ENCODE measurements at places on chromosomes 11 and 22. TPM values are rescaled to one million over a fixed set of nuclear protein-coding genes. Genes with fewer than 3 reads are reported as not detected.
A peak's percentile ranks its signal among the peaks of the same experiment; 100 is the strongest.

The TSGA10IP gene
- not detected for total RNA-seq

The OR52E8 gene
- total RNA-seq, result not detected

The FOSL1 gene
- total RNA-seq, result 11.9 TPM

DNA sequence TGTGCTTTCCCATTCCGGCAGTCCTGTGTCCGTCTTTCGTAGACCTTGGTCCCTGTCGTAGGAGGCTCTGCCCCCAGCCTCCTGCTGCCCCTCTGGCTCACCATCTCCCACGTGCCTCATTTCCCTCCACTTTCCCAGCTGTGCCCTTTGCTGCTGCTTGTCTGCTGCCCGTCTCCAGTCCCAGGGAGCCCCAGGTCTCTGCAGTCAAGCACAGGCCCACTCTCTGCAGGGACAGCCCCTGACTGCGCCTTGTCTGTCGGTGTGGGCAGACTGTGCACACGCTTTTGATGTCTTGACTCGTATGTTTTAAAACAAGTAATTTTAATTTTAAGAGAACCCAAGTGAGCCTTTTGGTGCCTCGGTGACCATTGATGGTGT lies 12.4 kb downstream of the DGCR8 start:
- H3K27me3 ChIP-seq, result no peaks in the 10 kb centered on the region
- H3K4me3 ChIP-seq, result no peak overlapping the region
- H3K27ac ChIP-seq, result no peak overlapping the region
- no peak for DNase-seq

GRCh38 chr22:37032535-37033460 lies 13.3 kb downstream of the MPST start:
- no peak for DNase-seq
- peaks cover 12% of the 10 kb centered on the region for H3K4me1 ChIP-seq
- H3K4me3 ChIP-seq, result no peak overlapping the region
- no peaks in the 10 kb centered on the region for H3K27me3 ChIP-seq

DNA sequence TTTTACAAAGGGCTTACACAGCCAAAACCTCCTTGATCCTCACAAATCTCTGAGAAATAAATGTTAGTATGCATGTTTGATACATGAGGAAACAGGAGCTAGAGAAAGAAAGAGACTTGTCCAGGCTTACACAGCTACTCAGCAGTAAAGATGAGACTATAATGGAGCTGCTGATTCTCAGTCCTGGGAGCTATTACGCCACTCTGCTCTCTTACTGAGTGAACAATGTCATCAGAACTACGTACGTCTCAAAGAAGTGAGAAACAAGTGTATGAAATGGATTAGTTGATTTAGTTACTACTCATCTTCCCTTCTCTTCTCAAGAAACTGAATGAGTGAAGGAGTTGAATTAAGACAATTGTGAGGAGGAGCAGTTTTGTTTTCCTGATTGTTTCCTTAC lies 12.3 kb downstream of the MS4A6E start:
- H3K27me3 ChIP-seq, result no peaks in the 10 kb centered on the region
- H3K36me3 ChIP-seq, result no peaks in the 10 kb centered on the region
- H3K4me3 ChIP-seq, result no peak overlapping the region
- no peak for DNase-seq

DNA sequence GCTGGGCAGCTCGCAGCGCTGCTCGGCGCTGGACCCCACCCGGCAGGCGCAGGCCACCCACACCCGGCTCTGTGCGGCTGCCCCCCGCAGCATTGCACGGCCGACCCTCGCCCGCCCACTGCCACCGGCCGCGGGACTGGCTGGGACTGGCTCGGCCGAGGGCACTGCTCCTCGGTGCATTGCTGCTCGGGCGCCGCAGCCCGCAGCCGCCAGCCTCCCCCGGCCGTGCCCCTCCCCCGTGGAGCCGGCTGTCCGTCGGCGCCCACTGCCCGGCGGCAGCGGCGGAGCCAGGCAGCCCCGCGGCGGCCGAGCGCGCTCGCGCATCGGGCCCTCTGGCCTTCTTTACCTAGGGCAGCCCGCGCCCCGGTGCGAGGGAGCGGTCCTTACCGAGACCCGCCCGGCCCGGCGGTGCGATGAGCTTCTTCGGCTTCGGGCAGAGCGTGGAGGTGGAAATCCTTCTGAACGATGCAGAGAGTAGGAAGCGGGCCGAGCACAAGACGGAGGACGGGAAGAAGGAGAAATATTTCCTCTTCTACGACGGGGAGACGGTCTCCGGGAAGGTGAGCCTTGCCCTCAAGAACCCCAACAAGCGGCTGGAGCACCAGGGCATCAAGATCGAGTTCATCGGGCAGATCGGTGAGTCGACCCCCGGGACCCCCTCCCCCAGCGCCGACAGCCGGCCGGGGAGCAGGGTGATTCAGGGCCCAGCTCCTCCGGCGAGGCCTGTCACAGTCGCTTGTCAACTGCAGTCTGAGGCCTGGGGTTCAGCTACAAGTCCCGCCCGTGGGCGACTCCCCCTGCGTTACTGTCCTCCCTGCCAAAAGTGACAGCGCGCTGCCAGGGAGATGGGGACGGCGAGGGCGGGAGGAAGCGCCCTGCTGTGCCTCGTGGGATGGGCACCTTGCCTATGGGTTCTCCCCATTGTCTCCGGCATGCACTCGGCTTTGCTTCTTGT lies 516 bp downstream of the VPS26B start:
- H3K36me3 ChIP-seq, result peaks cover 5% of the 10 kb centered on the region
- DNase-seq, result no peak
- H3K4me1 ChIP-seq, result peaks cover 23% of the 10 kb centered on the region
- H3K27ac ChIP-seq, result peak overlapping the region; percentile 94

GRCh38 chr11:128318856-128319474 lies 268.4 kb downstream of the ETS1 start:
- no peaks in the 10 kb centered on the region for H3K36me3 ChIP-seq
- no peak overlapping the region for H3K4me3 ChIP-seq
- H3K4me1 ChIP-seq, result no peaks in the 10 kb centered on the region
- no peaks in the 10 kb centered on the region for H3K27me3 ChIP-seq
- H3K27ac ChIP-seq, result no peak overlapping the region
- no peak for DNase-seq

GRCh38 chr22:24049211-24049610 lies 38.1 kb downstream of the CABIN1 start:
- H3K27me3 ChIP-seq, result no peaks in the 10 kb centered on the region
- no peak overlapping the region for H3K4me3 ChIP-seq
- no peak overlapping the region for H3K27ac ChIP-seq
- peaks cover 2% of the 10 kb centered on the region for H3K4me1 ChIP-seq
- DNase-seq, result no peak

DNA sequence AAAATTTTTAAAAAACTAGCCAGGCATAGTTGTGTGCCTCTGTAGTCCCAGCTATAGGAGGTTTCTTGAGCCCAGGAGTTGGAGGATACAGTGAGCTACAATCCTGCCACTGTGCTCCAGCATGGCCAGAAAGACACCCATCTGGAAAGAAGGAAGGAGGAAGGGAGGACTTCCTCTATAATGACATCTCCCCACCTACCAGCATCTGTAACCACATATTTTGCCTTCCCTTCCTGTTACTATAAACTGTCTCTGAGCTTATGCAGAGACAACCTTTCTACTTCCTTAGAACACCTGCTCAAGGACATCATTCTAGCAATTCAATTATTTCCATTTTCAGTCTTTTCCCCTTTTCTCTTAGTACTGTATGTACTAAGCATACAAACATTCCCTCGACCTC lies 2.2 kb upstream of the NUP160 start:
- H3K4me1 ChIP-seq, result no peaks in the 10 kb centered on the region
- H3K27ac ChIP-seq, result no peak overlapping the region
- H3K36me3 ChIP-seq, result peaks cover 14% of the 10 kb centered on the region
- DNase-seq, result no peak

GRCh38 chr11:837189-837989 lies 4.6 kb downstream of the CD151 start:
- no peak overlapping the region for H3K27ac ChIP-seq
- H3K4me3 ChIP-seq, result no peak overlapping the region
- DNase-seq, result no peak
- no peaks in the 10 kb centered on the region for H3K27me3 ChIP-seq
- peaks cover 24% of the 10 kb centered on the region for H3K36me3 ChIP-seq

DNA sequence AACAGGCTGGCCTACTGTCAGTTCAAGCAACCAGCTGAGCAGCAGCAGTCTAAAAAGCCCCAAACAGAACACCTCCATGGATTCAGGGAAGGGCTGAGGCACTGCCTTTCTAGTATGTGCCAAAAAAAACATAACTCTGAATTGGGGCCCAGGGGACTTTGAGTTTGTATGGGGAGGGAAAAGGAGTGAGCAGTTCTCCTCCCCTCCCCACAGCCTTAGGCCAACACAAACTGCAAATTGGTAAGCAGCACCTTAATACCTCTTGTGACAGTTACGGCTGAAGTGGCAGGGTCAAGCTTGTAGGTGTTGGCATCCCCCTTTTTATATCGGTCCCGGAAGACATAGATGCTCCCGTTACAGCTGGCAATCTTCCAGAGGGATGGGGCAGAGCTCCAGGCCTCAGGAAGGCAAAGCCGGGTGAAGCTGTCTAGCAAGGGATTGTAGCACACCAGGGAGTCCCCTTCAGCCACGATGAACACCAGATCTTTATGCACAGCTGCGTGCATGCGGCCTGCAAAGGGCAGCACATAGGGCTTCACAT lies 6.0 kb downstream of the KBTBD4 start:
- no peak for DNase-seq
- H3K27me3 ChIP-seq, result no peaks in the 10 kb centered on the region
- H3K27ac ChIP-seq, result no peak overlapping the region
- H3K36me3 ChIP-seq, result peaks cover 97% of the 10 kb centered on the region

DNA sequence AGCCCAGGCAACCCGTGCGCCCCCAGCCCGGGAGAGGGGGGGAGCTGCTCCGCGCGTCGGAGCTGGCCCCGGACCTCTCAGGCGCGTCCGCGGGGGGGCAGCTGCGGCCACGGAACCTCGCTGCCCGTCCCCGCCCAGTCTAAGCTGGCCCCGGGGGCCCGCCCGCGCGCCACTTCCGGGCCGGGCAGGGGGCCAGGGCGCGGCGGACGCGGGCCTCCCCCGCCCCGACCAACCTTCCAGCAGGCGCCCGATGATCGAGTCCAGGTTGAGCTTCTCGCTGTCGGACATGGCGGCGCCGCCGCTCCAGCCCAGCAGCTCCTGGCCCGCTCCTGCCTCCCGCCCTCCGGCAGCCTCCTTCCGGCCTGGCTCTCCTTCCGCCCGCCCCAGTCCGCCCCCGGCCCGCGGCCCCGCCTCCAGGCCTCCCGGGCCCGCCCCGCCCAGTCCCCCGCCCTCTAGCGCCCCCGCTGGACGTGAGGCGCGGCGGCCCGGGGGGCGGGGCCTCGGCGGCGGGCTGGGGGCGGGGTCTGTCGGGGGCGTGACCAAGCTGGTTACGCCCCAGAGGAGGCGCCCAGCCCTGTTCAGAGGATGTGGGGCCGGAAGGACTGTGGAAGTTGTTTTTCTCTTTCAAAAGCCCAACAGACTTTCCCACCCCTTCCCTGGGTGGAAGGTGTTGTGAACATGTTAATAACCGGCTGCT lies at the start of gene PPP1CA:
PPP1CA (minus strand) TSS at position 364 of the 697 bp plus-strand sequence; CDS start at position 288, 76 bp downstream.
- H3K4me1 ChIP-seq, result peaks cover 20% of the 10 kb centered on the region
- peaks cover 18% of the 10 kb centered on the region for H3K36me3 ChIP-seq
- DNase-seq, result peak; percentile 62

GRCh38 chr11:81857386-81857785 lies 876.3 kb downstream of the FAM181B start:
- H3K4me3 ChIP-seq, result no peak overlapping the region
- no peak for DNase-seq
- no peaks in the 10 kb centered on the region for H3K36me3 ChIP-seq

DNA sequence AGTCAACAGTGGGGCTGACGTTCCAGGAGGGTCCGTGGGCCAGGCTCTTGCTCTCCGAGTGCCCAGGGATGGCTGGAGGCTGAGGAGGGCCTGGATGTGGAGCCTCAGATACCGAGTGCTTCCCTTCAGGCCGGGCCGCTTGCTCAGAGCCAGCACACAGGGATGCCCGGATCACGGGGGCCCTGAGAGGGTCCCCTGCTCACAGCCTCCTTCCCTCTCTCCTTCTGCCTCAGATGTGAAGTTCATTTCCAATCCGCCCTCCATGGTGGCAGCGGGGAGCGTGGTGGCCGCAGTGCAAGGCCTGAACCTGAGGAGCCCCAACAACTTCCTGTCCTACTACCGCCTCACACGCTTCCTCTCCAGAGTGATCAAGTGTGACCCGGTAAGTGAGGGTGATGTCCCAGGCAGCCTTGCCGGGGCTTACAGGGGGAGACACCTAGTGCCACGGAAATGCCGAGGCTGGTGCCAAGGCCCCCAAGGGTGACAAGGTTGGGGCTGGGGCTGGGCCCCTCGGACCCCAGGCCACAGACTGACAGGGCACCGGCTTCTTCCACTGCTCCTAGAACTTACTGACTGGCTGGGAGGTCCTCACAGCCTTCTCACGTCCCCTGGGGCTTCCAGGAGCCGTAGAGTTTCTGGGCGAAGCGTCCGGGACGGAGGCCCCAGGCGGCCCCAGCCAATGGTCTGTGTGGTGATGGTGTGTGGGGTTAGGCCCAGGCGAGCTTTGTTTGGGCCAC lies 7.0 kb downstream of the CCND1 start:
- peaks cover 55% of the 10 kb centered on the region for H3K4me1 ChIP-seq
- H3K36me3 ChIP-seq, result peaks cover 22% of the 10 kb centered on the region
- H3K27me3 ChIP-seq, result no peaks in the 10 kb centered on the region
- H3K4me3 ChIP-seq, result no peak overlapping the region

- H3K4me3 ChIP-seq, result no peak overlapping the region
- DNase-seq, result no peak
- H3K4me1 ChIP-seq, result peaks cover 14% of the 10 kb centered on the region
- H3K36me3 ChIP-seq, result no peaks in the 10 kb centered on the region
These were observed 24.0 kb downstream of the KCNJ5 start for GRCh38 chr11:128915149-128915521.

GRCh38 chr22:30728826-30729225 lies 34.2 kb downstream of the OSBP2 start:
- no peaks in the 10 kb centered on the region for H3K4me1 ChIP-seq
- no peak overlapping the region for H3K4me3 ChIP-seq
- no peaks in the 10 kb centered on the region for H3K27me3 ChIP-seq
- no peaks in the 10 kb centered on the region for H3K36me3 ChIP-seq
- H3K27ac ChIP-seq, result no peak overlapping the region
- DNase-seq, result no peak

DNA sequence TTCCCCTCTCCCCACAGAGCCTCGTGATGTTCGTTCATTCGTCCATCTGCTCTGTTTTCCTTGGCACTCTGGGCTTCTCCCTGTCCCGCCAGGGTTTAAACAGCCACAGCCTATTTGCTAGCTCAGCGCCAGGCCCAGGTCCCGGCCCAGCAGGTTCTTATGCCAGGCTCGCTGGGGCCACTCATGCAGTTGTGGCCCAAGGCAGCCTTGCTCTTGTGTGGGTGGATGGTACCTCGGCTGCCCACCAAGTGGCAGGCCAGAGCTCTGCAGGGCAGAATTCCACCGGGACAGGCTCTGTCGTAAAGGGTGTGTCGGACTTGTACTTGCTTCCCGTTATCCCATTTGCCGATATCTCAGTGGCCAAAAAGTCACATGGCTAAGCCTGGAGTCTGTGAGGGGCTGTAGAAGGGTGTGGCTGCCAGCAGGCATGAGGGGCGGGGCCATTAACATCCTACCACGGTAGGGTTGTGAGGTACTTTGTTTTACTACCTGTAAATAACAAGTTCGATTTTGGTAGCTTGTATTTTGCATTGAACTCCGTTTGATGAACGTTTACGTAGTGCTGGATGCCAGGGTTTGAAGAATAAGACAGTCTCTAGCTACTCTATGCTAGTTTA lies 7.9 kb downstream of the FAM118A start:
- H3K36me3 ChIP-seq, result no peaks in the 10 kb centered on the region
- H3K4me1 ChIP-seq, result peaks cover 35% of the 10 kb centered on the region
- H3K27me3 ChIP-seq, result no peaks in the 10 kb centered on the region
